ENCODE measurements at places on chromosomes 7 and 10.
A peak's percentile ranks its signal among the peaks of the same experiment; 100 is the strongest.

GRCh38 chr10:75400163-75400770, 1.3 kb downstream of the ZNF503 start:
- DNase-seq: peak; percentile 38

DNA sequence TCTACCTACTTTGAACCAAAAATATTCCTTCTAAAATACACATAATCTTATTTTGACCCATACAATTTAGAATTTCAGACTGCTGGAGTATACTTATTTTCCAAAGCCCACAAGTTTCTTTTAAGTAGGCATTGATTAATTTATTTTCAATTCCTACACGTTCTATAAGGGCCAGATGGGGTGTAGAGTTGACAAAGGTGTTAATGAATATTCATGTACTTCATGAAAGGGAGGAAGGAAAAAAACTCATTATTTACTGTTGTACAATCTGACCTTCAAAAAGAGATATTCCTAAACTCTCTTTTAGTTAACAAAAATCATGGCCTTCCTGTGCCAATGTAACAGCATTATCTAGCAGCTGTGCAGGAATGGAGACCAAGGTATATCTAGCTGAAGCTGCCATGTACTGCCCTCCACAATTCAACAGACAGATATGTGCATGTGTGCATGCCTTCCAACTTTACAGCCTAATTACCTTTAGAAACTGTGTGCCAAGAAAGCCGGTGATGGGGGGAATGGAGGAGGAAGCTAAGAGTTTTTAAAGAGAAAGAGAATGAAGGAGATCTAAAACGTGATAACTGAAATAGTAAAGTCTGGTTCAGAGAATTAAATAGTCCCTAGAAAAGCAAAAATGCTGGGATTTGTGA, 108.9 kb downstream of the UPF2 start:
- no peak for DNase-seq

DNA sequence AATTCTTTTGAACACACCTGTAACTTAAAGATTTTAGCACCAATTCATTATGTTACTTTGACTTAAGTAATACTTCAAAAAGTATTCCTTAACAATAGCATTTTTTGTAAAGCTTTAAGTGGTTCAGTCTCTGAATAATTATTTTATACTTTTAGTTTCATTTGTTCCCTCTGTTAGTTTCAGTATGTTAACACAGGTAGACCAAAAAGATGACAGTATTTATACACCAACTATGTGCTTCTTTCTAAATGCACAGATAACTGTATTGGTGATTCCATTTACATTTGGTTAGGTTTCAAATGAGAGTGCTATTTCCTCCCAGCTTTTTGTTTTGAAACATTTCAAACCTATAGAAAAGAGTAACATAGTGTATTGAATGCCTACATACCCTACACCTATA, 14.0 kb downstream of the RALA start:
- no peak for DNase-seq

DNA sequence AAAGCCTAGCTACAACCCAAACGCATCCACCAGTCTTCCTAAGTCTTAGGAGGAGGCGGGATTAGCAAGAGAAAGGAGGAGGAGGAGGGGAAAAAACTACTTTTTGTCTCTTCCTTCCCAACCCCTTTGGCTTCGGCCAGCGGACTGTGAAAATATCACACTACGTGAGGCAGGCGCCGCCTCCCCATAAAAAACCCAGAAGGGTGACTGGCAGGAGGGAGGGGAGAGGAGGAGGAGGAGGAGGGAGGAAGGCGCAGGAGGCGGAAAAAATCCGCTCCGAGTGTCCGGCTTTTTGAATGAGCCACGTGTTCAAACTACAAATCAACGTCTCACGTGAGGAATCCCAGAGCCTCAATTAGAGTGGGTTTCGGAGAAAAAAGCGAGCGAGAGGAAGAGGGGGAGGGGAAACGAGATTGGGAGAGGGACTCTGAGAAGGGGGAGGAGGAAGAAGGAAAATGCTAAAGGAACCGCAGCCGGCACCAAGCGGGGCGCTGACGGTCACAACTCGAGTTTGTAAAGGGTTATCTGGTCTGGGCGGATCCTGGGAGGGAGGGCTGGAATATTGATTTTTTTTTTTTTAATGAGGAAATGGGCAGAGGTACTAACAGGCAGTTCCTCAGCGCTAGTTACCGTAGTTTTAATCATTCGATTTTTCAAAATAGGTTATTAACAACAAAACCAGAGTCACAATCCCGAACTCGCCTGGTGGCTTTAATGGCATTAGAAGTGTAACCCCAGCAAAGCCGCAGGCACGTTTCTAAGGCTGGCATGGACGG, at the start of gene IGF2BP3:
TSS of gene IGF2BP3 (minus strand) at position 162 of the 776 bp plus-strand sequence. CDS start 381 bp downstream, outside the sequence.
- DNase-seq: peak; percentile 98

DNA sequence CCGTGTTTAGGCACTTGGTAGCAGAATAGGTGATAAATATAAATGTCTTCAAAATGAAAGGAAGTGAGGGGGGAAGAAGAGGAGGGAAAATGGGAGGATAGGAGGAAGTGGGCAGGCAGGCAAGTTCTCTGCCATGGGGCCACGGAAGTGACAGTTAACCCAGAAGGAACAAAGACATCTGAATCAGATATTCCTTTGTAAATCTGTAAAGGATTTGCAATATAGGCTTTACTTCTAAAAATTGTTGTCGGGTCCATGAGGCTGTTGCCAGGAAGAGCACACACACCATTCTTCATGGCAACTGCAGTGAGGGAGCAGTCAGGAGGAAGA, 23.7 kb upstream of the RASSF4 start:
- DNase-seq: no peak

- no peak for DNase-seq
These were observed 155.5 kb upstream of the LRGUK start for GRCh38 chr7:133971625-133972024.

DNA sequence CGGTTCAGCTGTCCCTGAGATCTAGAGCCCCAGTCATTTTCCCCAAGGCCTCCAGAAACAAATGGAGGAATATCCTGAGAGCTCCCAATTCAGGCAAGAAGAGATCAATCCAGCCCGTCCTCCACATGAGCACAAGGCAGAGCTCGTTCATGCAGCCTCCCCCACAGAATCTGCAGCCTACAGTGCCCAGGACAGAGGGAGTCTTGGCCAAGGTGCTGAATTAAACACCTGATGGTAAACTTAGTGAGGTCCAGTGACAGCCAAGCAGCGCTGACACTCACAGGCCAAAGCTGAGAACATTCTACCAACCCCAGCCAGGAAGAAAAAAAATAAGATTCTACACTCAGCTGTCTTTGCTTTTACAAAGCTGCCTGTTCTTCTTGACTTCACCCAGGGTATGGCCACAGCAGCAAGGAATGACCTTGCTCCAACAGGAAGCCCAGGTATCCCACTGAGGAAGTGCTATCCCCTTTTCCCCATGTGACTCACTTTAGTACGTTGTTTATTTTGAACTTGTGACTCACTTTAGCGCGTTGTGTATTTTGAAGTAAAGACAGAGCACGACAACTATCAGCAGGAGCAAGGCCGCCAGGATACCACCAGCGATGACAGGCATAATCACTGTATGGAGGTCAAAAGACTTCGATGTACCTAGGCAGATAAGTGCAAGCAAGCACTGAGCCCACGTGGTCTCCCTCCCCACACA, 4.4 kb upstream of the CUZD1 start:
- DNase-seq: peak; percentile 38

Measured in cardiac fibroblast (primary cell).